ENCODE measurements at places on chromosomes 1 and 21.
A peak's percentile ranks its signal among the peaks of the same experiment; 100 is the strongest.

- peak; percentile 23 for DNase-seq
Observed at GRCh38 chr1:198253668-198254067, 96.9 kb downstream of the NEK7 start.

GRCh38 chr1:32182060-32182459 is 2.6 kb downstream of the TXLNA start:
- DNase-seq: no peak

GRCh38 chr1:210024996-210025395 is 87.0 kb downstream of the SYT14 start:
- DNase-seq: no peak

DNA sequence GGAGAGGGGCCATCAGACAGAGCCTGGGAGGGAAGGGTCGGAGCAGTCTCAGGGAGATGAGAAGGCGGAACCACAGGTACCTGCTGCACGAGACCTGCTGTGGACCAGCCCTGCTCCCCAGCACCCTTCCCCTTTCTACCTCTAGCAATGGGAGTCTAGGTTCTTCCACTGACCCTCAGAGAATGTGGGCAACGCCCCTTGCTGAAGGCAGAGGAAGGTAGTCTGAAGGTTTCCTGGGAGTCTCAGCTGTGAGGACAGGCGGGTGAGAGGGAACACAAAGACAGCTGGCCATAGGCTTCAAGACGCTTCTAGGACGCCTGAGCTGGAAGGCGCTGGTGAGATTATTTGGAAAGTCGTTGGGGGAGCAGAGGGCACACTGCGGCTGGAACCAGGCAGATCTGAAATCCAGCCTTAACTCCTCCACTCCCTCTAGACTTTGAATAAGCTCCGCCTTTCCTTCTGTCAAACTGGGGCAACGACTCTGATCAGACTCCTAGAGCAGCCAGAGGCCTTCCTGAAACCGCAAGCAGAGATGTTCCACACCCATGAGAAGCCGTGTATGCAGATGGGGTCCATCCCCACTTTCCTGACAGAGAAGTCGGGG is 18.1 kb downstream of the SLC45A3 start:
- no peak for DNase-seq
